ENCODE measurements at places on chromosomes 16 and 17. TPM values are rescaled to one million over a fixed set of nuclear protein-coding genes. Genes with fewer than 3 reads are reported as not detected.

The TBC1D26 gene
- total RNA-seq: under 0.01 TPM

The TMIGD1 gene
- not detected for total RNA-seq

The GCGR gene
- total RNA-seq: 0.09 TPM

The PNMT gene
- total RNA-seq: not detected

The PYDC1 gene
- not detected for total RNA-seq

The SDR42E2 gene
- total RNA-seq: under 0.01 TPM

The TNP2 gene
- total RNA-seq: not detected

The MYO1C gene
- total RNA-seq: 113 TPM

The AOC2 gene
- 0.28 TPM for total RNA-seq
